Muscle of leg (tissue), 16 donors: ENCODE measurements at places on chromosomes 3 and 15. TPM values are rescaled to one million over a fixed set of nuclear protein-coding genes. Genes with fewer than 3 reads are reported as not detected.

- DNase-seq: peak; percentile 57
Measured at GRCh38 chr3:17032407-17033034, 147.8 kb downstream of the PLCL2 start.

- no peak for DNase-seq
Measured at GRCh38 chr3:37660782-37661181, 200.9 kb upstream of the CTDSPL start.

DNA sequence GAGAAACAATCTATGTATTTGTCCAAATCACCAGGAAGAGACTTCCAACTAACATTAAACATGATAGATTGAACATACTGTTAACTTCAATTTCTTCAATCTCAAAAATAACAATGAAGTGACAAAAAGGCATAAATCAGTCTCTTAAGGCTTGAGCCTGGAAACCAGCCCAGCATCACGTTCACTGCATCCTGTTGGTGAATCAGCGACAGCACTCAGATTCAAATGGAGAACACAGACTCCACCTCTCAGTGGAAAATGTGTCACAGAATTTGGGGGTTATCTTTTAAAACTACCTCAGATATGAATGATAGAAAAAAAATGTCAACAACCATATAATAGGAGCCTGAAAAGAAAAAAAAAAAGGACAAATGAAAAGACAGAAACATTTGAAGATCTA lies 212.0 kb downstream of the MINAR1 start:
- DNase-seq: no peak

GRCh38 chr3:134406331-134407238 lies 32.3 kb upstream of the AMOTL2 start:
- DNase-seq: peak; percentile 88

- no peak for DNase-seq
Measured at GRCh38 chr3:190305406-190305805, 16.8 kb downstream of the CLDN1 start.

- DNase-seq: no peak
Measured at GRCh38 chr15:88321271-88321670, 64.7 kb upstream of the NTRK3 start.

GRCh38 chr3:55534876-55535275 lies 47.8 kb upstream of the WNT5A start:
- no peak for DNase-seq

- peak; percentile 36 for DNase-seq
Measured at GRCh38 chr3:138862531-138862923, 27.8 kb upstream of the PIK3CB start.

DNA sequence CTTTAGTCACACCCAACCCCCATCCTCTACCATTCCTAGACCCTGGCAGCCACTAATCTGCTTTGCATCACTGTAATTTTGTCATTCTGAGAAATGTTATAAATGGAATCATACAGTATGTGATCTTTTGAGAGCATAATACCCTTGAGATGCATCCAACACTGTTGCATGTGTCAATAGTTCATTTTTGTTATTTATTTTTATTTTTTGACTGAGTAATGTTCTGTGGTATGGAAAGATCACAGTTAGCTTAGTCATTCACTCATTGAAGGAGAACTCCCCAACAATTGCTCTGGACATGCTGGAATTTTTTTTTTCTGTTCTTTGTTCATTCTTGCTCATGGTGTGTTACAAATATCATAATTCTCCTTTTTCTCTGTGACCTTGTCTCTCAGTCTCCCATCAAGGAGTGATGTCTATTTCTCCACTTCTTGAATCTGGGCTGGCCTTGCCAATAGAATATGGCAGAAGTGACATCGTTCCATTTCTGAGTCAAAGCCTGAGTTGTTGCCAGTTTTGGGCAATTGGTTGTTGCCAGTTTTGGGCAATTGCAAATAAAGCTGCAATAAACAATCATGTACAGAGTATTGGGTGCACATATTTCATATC lies 6.8 kb upstream of the ADPGK start:
- DNase-seq: no peak

DNA sequence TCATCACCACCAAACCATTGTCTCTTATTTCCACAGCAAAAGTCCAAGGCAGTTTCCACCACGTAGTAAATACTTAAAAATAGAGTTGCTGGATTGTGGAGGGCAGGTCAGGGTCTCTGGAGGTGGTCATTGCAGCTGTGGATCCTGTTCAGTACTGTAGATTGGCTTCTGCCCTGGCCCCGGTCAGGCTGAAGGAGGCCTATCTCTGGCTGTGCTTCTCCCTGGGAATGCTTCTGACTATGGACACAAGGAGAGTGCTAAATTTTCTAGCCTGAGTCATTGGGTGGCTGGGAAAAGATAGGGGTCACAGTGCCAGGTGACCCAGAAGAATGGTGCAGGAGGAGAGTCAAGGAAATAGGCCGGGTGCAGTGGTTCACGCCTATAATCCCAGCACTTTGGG lies 26.3 kb upstream of the GMPPB start:
- no peak for DNase-seq

GRCh38 chr15:95262866-95263564 lies 1031.7 kb downstream of the MCTP2 start:
- DNase-seq: no peak

DNA sequence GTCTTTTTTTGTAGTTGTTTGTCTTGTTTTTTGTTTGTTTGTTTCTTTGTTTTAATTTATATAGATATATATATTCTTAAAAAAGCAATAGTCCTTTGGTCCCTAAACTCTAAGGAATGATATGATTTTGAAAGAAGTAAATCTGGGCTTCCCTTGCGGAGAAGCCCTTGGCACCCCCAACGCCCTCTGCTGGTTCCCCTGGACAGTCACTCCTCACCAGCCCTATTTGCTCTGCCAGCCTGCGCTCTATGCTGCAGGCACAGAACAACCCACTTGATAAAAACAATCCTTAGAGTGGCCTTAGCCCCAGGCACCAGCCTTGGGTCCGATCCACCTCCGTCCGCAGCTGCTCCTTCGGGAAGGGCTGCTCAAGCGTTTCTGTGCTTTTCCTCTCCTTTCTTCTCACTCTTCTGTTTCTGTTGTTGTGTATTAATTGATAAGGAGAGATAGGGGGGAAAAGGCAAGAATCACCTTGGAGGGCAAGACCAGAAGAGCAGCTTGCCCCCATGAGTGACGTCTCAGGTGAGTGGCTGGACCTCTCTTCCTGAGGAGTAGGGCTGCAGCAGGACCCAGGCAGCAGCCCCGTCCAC lies 13.7 kb upstream of the PARP6 start:
- DNase-seq: no peak

Gene GP5
- polyA plus RNA-seq: 0.22 TPM

Gene STAC
- 40.0 TPM for polyA plus RNA-seq

Gene TM4SF1
- polyA plus RNA-seq: 57.2 TPM

Gene SI
- not detected for polyA plus RNA-seq

Gene VWA5B2
- polyA plus RNA-seq: 0.73 TPM

Gene ILDR1
- 0.83 TPM for polyA plus RNA-seq

Gene CCR5
- polyA plus RNA-seq: 0.38 TPM

Gene TNFSF10
- 9.4 TPM for polyA plus RNA-seq
